Choroid plexus epithelial cell (primary cell): ENCODE measurements at places on chromosomes 3 and 15.
A peak's percentile ranks its signal among the peaks of the same experiment; 100 is the strongest.

- DNase-seq: no peak
Observed at GRCh38 chr15:56757875-56758274, 24.6 kb upstream of the ZNF280D start.

DNA sequence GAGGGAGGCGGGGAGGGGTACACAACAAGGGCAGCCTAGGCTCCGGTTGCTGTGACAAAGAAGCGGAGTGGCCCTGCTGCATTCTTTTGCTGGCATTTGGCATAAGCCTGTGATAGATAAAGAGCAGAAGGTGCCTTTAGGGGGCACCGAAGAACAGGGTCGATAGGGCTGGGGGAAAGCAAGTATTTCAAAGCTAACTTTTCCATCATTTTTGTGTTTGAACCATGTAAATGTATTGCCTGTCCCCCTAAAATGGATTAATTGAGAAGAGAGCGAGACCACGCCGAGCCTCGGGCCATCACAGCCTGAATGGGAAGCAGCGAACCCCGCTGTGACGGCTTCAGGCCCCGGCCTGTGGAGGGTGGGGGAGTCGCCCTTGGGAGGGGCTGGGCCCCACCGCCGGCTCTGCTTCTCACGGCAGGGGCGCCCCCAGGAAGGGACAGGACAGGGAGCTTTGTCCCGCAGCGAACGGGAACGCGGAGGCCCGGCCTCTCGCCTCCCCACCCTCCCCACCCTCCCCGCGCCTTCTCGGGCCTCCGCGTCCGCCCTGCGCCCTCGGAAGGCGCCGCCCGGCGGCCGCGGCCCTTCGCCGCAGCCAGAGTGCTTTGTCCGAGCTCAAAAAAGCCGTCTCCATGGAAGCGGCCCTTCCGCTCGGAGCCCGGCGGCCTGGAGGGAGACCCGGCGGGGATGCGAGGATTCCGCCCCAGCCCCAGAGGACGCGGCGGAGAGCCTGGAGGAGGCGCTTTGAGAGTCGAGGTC is 32.4 kb upstream of the ALDH1L1 start:
- peak; percentile 64 for DNase-seq

GRCh38 chr3:98013411-98014267 is 21.5 kb downstream of the GABRR3 start:
- DNase-seq: peak; percentile 18

- no peak for DNase-seq
Observed at GRCh38 chr3:179404307-179404706, 47.0 kb downstream of the GNB4 start.

- DNase-seq: peak; percentile 54
Observed at GRCh38 chr3:129592381-129593131, 13.9 kb downstream of the PLXND1 start.

- DNase-seq: no peak
Observed at GRCh38 chr3:162096874-162097273, 600.3 kb downstream of the OTOL1 start.

- DNase-seq: peak; percentile 93
Observed at GRCh38 chr3:12180218-12180617, 21.5 kb upstream of the TIMP4 start.

- no peak for DNase-seq
Observed at GRCh38 chr15:78537266-78537905, 2.9 kb upstream of the PSMA4 start.

- DNase-seq: no peak
Observed at GRCh38 chr15:51201581-51201980, 106.9 kb upstream of the TNFAIP8L3 start.

DNA sequence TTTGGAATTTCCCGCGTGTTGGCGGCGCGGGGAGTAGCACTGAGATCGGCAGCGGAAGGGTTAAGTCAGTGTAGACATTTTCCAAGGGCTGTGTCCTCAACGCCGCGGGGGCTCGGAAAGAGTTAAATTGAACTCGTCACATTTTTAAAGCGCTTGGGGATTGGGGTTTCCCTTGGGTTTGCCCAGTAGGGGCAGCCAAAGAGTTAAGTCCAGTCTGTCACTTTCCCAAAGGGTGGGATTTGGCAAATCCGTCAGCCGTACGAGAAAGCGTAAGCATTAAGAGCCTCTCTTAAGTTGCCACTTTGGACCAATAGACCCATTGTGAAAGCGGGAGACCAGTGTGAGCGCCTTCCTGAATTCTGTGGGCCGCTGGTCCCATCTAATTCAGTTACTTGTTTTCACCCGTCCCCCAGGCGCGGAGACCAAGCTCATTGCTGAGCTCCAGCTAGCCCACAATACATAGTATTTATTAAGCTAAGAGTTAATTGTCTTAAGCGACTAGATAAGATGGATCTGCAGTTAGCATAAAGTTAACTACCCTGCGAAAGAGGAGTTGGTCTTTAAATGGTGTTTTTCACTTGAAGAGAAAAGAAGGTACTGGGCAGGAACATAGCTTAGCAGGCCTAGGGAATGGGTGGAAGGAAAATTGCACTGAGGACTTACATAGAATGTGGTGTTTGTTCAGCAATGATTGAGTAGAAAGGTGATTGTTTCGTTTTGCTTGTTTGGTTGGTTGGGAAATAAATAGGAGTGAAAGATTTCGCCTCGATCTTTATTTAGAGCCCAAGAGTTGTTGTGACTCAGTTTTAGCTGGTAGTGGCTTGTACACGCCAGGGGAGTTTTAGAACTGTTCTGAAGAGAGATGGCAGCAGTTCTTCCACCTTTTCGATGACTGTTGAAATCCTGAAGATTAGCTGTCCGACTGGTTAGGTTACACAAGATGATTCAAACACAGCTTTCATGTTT is 932 bp downstream of the ARL8B start:
- DNase-seq: peak; percentile 86

GRCh38 chr15:52143873-52144272 is 31.3 kb upstream of the BCL2L10 start:
- DNase-seq: peak; percentile 94

DNA sequence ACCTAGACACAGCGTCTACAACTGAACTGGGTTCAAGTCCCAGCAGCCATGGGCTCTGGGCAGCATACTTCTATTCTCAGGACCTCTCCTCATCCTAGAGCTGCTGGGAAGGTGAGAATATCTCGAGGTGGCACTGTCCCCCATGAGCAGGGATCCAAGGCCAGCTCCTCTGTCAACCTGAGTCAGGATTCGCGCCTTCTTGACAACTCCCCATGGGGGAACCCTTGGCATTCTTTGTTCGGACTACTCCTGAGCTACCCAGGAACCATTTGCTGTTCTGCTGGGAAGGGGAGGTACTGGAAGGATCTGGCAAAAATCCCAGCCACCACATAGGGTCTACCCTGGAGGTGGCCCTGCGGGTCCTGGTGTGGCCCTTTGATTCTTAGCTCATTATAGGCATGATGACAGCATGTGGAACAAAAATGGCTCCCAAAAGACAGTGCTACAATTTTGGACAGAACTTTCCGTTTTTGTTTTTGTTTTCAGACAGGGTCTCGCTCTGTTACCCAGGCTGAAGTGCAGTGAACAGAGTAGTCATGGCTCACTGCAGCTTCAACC is 22.3 kb downstream of the PLXNB1 start:
- no peak for DNase-seq

DNA sequence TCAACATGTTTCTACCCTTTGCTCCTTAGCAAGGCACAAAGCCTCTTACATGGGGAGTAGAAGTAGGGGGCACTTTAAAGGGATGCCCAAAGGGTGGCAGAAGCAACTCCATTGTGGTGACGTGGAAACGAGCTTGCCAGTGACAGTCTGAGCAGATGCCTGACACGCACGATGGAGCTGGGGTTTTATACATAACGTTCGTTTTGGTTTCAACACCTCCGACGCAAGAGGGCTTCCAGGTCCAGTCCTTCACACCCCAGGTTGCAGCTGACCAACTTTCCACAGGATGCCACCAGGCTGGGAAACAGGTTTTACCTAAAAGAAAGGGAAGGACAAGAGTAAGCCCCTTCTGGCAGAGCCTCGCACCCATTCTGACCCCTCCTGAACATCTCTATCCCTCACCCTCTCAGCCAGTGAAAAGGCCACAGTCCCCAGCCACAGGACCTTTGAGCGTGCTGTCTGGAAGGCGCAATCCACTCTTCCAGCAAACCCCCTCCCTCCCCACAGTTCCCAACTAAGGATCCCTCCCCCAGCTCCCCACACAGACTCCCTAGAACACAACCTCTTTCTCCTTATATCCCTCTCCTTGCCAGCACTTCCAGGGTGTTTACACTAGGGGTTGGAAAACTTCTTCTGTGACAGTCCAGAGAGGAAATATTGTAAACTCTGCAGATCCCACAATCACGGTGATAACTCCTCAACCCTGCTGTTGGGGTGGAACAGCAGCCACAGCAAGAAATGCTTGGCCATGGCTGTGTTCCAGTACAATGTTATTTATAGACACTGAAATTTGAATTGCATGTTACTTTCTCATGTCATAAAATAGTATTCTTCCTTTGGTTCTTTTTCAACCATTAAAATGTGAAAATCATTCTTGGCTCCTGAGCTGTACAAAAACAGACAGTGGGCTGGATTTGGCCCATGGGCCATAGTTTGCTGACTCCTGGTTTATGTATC is 36.2 kb downstream of the FAM174B start:
- peak; percentile 66 for DNase-seq

DNA sequence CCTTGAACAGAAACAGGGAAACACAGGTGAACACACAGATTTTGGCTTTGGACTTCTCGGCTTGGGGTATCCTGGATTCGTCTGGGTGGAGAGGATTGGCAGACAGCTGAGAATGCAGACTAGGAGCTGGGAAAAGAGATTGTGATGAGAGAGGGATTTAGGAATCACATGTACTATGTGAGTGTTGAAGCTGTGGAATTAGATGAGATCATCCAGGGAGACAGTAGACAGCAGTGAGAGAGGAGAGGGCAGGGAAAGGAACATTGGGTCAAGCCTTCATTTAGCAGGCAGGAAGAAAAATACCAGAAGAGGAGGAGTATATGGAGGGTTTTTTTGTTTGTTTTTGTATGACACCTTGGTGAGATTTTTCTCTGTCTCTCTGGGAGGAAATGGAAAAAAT is 262.1 kb upstream of the TBL1XR1 start:
- peak; percentile 99 for DNase-seq

- DNase-seq: no peak
Observed at GRCh38 chr3:3765661-3766060, 33.6 kb upstream of the LRRN1 start.

GRCh38 chr3:12325586-12326515 is 37.0 kb downstream of the PPARG start:
- DNase-seq: no peak

DNA sequence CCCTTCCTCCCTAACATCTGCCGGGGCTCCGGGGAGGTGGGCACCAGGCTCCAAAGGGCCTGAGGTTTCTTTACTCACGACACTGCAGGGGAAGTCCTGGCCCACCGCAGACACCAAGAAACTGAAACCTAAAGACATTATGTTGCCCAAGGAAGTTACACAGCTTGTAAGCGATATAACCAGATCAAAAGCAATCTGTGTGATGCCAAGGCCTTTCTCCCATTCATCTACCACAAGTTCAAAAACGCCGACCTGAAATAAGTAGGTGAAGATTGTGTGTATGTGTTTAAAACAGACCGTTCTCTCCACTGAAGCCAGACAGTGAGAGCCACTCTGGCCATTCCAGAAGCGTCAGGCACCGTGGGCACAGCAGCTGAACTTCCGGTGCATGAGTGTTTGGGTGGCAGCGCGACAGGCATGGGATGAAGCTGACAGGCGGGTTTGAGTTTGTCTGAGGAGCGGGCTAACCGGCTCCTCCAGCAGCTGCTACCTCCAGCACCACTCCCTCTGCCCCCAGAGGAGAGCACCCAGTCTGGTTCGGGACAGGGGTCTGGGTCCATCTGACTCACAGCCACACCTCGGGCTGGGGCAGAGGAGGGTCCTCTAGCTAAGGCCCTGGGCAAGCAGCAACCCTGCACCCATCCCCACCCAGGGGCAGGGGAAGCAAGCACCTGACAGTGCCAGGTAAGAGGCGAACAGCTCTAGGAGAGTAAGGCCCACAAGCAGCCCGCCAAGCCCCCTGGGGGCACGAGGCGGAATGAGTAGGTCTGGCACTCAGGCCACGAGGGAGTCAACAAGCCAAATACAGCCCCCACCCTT is 1.3 kb downstream of the TNK2 start:
- no peak for DNase-seq

- DNase-seq: no peak
Observed at GRCh38 chr15:71338827-71339542, 223.7 kb downstream of the THSD4 start.

- peak; percentile 66 for DNase-seq
Observed at GRCh38 chr3:143763564-143764162, 84.6 kb downstream of the SLC9A9 start.

GRCh38 chr15:80107774-80108173 is 45.0 kb upstream of the FAH start:
- no peak for DNase-seq

GRCh38 chr3:20646425-20646824 is 460.4 kb upstream of the SGO1 start:
- no peak for DNase-seq

DNA sequence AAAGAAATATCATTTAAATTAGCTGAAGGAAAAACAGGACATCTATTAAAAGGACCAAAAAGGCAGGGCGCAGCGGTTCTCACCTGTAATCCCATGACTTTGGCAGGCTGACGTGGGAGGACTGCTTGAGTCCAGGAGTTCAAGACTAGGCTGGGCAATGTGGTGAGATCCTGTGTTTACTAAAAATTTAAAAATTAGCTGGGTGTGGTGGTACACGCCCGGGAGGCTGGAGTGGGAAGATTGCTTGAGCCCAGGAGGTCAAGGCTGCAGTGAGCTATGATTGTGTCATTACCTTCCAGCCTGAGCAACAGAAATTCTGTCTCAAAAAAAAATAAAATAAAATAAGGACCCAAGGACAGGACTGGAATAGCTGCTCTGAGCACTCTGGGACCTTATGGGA is 16.2 kb upstream of the HERC1 start:
- no peak for DNase-seq
